Activated naive CD4-positive, alpha-beta T cell treated with anti-CD3 and anti-CD28 coated beads for 36 hours (primary cell): ENCODE measurements at places on chromosomes 3 and 15. TPM values are rescaled to one million over a fixed set of nuclear protein-coding genes. Genes with fewer than 3 reads are reported as not detected.

FEZF2 gene
- total RNA-seq, result not detected

DNA sequence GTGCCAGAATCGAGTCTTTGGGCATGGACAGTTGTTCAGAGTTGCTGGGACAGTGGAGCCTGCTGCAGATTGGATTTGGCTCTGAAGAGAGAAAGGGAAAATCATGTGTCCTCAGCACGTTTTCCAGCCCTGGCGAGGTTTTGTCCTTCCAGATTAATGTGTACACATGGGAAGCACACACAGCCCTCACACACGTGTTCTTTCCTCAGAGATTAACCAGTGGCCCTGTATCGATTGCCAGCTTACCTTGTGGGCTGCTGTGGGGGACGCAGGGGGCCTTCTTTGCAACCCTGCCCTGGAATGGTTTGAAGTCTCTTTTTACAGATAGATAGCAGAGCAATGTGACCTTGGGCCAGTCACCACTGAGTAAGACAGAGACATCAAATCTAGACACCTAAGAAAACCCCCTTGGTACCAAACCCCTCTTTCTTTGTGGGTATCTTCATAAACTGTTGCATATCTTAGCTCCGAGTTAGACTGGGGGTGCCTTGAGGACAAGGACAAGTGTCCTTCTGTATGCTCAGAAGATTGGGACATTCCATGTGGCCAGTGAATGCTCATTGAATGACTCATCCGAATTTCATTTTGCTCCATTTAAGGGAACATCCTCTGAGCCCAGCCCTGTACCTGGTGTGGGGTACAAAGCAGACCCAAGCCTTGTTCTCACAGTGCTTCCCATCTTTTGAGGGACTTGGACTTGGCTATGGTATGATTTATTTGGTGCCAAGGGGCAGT is 48.0 kb downstream of the SMAD6 start:
- H3K4me1 ChIP-seq, result peaks cover 14% of the 10 kb centered on the region
- H3K27me3 ChIP-seq, result no peaks in the 10 kb centered on the region
- DNase-seq, result no peak
- H3K27ac ChIP-seq, result no peak overlapping the region
- no peaks in the 10 kb centered on the region for H3K36me3 ChIP-seq
- no peak overlapping the region for H3K4me3 ChIP-seq

DNA sequence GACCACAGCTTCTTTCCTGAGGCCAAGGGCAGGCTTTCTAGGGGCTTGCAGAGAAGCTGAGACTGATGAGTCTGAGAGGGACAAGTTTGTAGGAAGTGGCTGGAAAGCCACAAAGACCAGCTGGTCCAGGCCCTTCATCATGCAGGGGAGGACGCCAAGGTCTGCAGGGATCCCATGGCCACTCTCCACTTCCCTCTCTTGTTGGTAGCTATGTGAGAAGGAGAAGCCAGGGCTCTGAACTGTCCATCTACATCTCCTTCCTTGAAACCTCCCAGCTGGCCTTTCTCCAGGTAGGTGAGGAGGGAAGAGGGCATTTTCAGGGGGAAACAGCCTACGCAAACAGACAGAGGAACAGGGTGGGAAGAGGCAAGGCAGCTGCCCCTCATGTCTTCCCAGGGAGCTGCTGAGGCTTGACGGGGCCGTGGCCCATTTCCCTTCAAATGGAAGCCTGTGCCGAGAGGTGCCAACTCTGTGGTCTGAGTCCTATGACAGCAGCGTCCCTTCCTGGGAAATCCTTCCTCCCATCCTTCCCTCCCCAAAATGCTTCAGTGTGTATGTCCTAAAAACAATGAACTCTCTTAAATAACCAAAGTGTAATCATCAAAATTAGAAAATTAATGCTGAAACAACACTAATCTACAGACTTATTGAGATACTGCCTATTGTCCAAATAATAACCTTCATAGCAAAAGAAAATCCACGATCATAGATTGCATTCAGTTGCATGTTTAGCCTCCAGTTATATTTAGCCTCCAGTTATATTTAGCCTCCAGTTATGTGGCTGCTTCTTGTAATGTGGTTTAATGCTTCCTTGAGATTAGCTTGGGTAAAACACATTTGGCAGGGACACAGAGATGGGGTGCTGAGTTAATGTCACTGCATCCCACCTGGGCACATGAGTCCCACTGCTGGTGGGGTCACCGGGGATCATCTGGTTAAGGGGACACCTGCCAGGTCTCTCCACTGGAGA is 36.0 kb downstream of the GNB5 start:
- H3K36me3 ChIP-seq, result peaks cover 4% of the 10 kb centered on the region
- DNase-seq, result no peak
- H3K4me1 ChIP-seq, result no peaks in the 10 kb centered on the region
- H3K27ac ChIP-seq, result no peak overlapping the region
- H3K4me3 ChIP-seq, result no peak overlapping the region
- no peaks in the 10 kb centered on the region for H3K27me3 ChIP-seq

CGNL1 gene
- not detected for total RNA-seq

DNA sequence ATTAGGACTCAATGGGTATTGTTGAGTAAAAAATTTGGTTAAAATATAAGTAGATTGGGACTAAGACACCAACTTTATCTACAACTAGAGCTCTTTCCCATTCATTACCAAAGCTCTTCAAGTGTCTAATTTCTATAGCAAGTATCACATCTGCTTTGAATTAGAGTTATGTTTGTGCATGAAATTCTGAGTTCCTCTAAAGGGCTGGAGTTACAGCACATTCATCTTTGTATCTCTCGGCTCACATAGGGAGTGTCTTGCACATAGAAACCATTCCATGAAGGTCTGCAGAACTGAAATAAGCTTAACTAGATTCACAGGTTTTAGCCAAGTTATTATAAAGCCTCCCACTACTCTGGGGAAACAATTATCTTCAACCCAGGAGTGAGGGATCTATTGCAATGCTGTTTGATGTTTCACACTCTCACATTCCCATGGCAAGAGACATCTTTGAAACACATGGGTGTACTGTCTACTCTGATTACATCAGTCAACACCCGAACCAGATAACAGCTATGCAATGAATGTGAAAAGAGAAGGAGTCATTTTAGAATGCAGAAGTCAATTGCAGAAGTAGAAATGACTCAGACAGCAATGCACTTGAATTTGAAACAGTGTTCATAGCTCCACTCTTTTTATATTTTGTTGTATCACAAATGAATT is 93.1 kb upstream of the KBTBD8 start:
- peaks cover 7% of the 10 kb centered on the region for H3K27me3 ChIP-seq
- H3K4me1 ChIP-seq, result no peaks in the 10 kb centered on the region
- peaks cover 5% of the 10 kb centered on the region for H3K36me3 ChIP-seq
- no peak for DNase-seq
- H3K4me3 ChIP-seq, result no peak overlapping the region

- no peak overlapping the region for H3K4me3 ChIP-seq
- peaks cover 26% of the 10 kb centered on the region for H3K27me3 ChIP-seq
- H3K4me1 ChIP-seq, result no peaks in the 10 kb centered on the region
- DNase-seq, result no peak
- H3K27ac ChIP-seq, result no peak overlapping the region
- no peaks in the 10 kb centered on the region for H3K36me3 ChIP-seq
Measured at GRCh38 chr15:34737477-34737876, 17.3 kb downstream of the GJD2 start.

PLSCR2 gene
- not detected for total RNA-seq

- DNase-seq, result peak; percentile 85
- no peaks in the 10 kb centered on the region for H3K27me3 ChIP-seq
- H3K27ac ChIP-seq, result no peak overlapping the region
- H3K36me3 ChIP-seq, result no peaks in the 10 kb centered on the region
- H3K4me1 ChIP-seq, result peaks cover 57% of the 10 kb centered on the region
Measured at GRCh38 chr15:52010633-52011595, 8.1 kb upstream of the MAPK6 start.

DNA sequence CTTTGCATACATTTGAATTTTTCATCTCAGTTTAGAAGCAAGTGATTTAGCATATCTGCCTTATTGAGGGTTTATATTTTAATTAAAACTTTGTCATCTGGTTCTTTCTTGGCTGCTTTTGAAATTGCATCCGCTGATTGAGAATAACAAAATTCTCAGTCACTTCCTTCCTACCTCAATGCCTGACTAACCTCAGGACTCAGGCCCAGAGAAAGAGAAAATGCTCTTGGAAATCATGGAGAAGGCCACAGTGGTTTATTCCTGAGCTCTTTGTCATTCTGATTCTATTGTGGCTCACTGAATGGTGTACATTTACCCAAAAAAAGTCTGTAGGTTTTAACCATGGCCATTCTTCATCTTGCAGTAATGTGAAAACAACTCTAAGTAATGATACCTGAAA is 533.9 kb downstream of the TBL1XR1 start:
- no peak overlapping the region for H3K4me3 ChIP-seq
- no peaks in the 10 kb centered on the region for H3K36me3 ChIP-seq
- DNase-seq, result no peak
- H3K4me1 ChIP-seq, result no peaks in the 10 kb centered on the region

- H3K27me3 ChIP-seq, result no peaks in the 10 kb centered on the region
- no peak for DNase-seq
- H3K27ac ChIP-seq, result no peak overlapping the region
- no peak overlapping the region for H3K4me3 ChIP-seq
- peaks cover 93% of the 10 kb centered on the region for H3K36me3 ChIP-seq
Measured at GRCh38 chr15:25051399-25052154, 96.8 kb downstream of the SNRPN start.
